Effector memory CD8-positive, alpha-beta T cell (primary cell): ENCODE measurements at places on chromosomes 4 and X.

GRCh38 chrX:153727123-153727931 is 2.7 kb downstream of the ABCD1 start:
- DNase-seq: no peak

GRCh38 chrX:110941906-110942305 is 146.3 kb upstream of the CHRDL1 start:
- no peak for DNase-seq

GRCh38 chr4:55348466-55348865 is 2.4 kb downstream of the SRD5A3 start:
- DNase-seq: no peak

DNA sequence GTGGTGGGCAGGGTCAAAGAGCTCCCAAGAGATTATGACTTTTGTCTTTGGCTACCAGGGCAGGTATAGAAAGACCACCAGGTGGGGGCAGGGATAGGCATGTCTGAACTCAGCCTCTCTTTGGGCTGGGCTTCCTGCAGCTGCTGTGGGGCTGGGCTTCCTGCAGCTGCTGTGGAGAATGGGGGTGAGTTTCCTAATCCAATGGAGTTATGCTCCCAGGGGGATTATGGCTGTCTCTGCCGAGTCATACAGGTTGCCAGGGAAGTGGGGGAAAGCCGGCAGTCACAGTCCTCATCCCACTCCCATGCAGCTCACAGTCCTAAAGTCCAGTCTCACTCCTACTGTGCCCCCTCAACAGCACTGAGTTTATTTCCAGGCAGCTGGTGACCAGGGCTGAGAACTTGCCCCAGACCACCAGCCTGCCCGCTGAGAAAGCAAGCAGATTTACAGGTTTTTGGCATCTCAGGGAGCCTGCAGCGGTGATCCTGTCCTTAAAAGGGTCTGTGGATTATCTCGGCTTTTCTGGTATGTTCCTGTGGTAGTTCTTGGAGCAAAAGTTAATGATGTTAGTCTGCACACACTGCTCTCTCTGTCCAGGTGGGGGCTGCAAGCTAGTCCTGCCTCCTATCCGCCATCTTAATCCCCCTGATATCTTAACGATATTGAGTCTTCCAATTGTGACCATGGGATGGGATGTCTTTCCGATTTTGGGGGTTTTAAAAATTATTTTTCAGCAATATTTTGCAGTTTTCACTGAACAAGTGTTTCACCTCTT is 133.4 kb downstream of the RTL9 start:
- no peak for DNase-seq

DNA sequence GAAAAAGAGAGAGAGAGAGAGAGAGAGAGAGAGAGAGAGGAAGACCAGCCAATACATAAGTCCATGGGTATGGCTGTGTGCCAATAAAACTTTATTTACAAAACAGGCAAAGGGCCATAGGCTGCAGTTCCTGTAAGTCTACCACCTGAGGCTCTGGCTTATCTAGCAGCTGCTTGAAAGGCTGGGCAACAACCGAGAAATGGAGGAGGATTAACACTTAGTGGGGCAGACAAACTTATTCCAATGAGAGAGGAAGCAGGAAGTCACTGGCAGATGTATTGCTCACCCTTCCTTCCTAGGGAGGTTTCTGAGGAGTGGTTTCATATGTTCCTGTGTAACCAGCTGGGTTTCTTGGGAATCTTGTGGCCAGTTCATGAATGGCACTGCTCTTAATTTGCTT is 4.7 kb upstream of the GPR143 start:
- DNase-seq: no peak

GRCh38 chr4:56940971-56941370 is 33.3 kb downstream of the REST start:
- DNase-seq: no peak

GRCh38 chr4:73309211-73309610 is 50.6 kb upstream of the ANKRD17 start:
- no peak for DNase-seq

- DNase-seq: no peak
Measured at GRCh38 chr4:92382128-92382527, 78.4 kb downstream of the GRID2 start.
